Activated CD8-positive, alpha-beta memory T cell treated with anti-CD3 and anti-CD28 coated beads, Interleukin-2, amount 50 U/mL, for 48 hours (primary cell): ENCODE measurements at places on chromosomes 13 and 19.

GRCh38 chr13:40657307-40657706 lies 9.1 kb downstream of the FOXO1 start:
- DNase-seq = no peak

DNA sequence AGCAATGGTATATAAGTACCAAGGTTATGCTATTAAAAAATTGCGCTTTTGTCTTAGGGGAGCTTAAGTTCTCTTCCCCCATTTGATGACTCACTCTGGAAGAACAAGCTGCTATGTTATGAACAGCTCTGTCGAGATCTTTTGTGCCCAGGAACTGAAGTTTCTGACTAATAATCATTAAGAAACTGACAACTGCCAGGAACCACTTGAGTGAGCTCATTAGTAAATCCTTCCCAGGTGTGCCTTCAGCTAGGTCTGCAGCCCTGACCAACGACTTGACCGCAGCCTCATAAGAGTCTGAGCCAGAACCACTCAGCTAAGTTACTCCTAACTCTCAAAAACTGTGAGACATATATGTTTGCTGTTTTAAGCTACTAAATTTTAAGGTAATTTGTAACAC lies 147.8 kb downstream of the SLITRK6 start:
- no peak for DNase-seq

GRCh38 chr13:89899302-89900103 lies 1448.0 kb upstream of the MIR17HG start:
- DNase-seq = no peak

- DNase-seq = peak; percentile 69
Measured at GRCh38 chr19:33280351-33280921, 21.9 kb downstream of the CEBPA start.

DNA sequence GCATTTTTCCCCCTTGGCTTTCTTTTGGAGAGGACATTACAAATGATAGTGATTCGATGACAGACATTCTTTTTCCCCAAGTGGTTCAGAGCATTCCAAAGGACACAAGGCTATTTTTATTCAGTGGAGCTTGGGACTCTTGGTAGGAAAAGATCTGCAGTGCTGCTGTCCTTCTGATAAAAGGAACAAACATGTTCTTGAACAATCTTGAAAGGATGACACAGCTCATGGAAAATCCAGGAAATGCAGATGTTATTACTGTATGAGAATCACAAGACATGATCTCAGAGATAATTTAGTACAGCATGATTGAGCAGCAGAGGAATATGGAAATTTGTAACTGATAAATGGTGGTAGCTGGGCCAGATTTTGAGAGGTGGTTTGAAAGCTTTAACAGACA lies 96.2 kb upstream of the RFC3 start:
- DNase-seq = no peak

DNA sequence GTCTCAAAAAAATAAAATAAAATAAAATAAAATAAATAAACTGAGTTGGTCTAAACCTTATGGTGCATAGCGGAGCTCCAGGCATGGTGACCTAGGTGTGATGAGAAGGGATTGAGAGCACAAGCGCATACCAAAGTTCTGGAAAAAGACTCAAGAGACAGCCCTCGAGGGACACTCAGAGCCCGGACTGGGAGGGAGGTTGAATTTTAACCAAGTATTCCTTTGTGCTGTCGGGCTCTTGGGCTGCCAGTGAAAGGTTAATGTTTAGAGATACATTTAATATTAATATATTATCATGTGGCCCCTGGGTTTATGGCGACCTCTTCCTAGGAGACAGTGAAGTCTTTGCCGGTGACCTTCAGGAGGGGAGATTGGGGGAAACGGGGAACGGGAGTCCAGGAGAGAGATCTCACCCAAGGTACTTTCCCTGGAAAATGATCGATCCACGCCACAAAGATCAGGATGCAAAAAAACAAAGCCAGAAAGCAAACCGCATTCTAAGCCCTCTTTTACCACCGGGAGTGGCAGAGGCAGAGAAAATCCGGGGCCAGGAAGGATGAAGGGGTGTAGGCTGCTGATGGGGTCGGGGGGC lies 1.6 kb downstream of the FUT6 start:
- DNase-seq = no peak

- DNase-seq = no peak
Measured at GRCh38 chr13:73945382-73945781, 188.8 kb downstream of the KLF12 start.

DNA sequence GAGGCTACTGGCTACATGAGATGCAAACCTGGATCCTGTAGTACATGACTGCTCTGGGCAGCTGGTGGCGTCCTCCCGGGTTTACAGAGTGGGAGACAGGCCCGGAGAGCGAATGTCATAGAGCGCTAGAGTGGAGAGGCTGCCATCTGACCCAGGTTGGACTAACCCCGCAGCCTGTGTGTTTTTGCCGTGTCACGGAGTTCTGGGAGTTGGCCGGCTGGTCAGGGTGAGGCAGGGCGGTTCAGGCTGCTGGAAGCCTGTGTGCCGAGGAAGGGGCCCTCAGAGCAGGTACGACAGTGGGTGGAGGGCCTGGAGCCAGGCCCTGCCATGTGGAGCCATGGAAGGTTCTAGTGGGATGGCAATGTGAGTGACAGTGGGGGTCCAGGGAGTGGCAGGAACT lies 12.5 kb downstream of the CRTC1 start:
- no peak for DNase-seq

GRCh38 chr19:45187421-45188100 lies 9.0 kb downstream of the BLOC1S3 start:
- peak; percentile 56 for DNase-seq

DNA sequence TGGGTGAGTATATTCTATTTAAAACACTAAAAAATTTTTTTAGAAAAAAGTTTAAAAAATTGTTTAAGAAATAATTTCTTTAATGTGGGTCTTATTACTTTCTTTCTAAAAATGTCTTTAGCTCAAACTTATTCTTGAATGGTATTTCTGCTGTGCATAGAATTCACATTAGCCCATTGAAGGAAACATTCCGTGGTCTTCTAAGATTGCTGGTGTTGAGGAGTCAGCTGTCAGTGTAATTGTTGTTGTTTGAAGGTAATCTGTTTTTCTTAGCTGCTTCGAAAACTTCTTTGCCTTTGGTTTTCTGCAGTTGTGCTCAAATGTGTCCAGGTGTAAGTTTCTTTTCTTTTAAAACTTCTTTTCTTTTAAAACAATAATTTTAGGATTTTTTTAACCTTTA lies 85.4 kb upstream of the KLF12 start:
- DNase-seq = no peak

- no peak for DNase-seq
Measured at GRCh38 chr13:44768775-44769581, 192.8 kb upstream of the TSC22D1 start.

- no peak for DNase-seq
Measured at GRCh38 chr13:90770334-90770733, 577.2 kb upstream of the MIR17HG start.

GRCh38 chr13:112812306-112813055 lies 122.6 kb downstream of the ATP11A start:
- no peak for DNase-seq

DNA sequence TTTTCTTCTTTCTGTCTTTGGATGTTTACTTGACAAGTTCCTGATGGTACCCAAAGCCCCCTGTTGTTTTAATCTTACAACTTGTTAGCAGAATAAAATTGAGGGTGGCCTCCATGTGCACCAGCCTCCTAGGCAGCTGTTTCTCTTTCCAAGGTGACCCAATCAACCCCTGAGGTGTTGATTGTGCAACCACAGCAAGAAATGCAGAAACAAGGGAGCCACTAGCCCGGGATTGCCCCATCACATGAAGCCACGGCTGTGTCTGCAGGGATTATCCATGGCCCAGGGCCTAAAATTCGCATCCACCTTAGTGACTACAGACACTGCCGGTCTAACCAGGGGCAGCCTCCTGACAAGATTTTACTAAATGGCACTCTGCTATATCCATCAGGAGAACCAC lies 14.4 kb downstream of the CEACAM4 start:
- no peak for DNase-seq

GRCh38 chr19:39514840-39515550 lies at the start of gene SELENOV:
Gene SELENOV, plus strand, starts transcription at chr19:39515139. Its CDS starts 74 bp downstream, at chr19:39515213.
- DNase-seq = no peak

DNA sequence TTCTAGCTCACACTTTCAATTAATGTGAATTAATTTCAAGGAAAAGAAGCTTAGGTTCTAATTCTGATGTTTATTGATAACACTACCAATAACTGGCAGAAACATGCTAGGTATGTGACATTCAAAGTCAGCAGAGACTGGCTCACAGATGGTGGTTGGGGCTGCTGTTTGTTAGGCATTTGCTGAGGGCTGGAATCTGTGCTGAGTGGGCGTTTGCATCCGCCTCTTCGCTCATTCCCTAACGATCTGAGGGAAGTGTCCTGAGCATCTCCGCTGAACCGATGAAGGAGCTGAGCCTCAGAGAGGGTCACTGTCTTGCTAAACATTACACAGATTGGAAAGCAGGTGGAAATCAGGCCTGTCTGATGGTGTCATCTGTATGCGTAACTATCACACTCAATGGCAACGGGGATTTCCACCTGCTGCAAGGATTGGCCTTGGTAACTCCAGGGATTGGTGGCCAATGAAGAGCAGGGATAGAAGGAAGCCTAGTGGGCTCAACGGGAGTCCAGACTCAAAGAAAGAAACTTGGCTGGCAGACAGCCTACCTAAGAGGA lies 338.9 kb downstream of the TEX29 start:
- no peak for DNase-seq

DNA sequence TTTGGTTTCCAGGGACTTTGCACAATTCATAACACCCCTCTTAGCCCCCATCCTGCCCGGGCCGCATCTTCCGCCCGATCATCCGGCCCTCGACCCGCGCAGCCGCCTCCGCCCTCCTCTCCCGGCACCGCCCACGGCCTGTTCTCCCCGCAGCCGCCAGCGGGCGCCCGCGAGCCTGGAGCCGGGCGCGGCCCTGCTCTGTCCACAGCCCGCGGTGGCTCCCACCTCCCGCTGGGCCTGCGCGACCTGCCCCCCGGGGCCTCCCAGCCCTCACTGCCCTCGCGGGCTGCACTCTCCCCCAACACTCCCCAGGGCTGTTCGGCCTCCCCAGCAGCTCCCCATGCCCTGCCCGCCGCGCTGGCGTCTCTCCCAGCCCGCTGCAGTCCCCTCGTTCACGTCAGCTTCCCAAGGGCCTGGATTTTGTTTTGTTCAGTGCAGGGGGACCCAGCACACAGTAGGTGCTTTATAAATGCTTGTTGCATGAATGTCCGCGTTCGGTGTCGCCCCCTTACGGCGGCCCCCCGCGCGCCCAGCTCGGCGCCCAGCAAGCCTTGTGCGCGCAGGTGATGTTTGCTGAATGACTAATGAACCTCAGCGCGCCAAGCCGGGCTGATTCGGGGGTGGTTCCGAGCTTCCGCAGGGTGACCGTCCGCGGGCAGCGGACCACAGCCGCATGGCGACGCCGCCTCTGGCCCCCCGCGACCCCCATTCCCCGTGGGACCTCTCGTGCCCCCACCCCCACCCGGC lies 4.6 kb upstream of the APC2 start:
- DNase-seq = peak; percentile 94

GRCh38 chr19:44912854-44913253 lies 1.6 kb upstream of the APOC1 start:
- DNase-seq = no peak

- peak; percentile 99 for DNase-seq
Measured at GRCh38 chr19:4123615-4124568, at the start of gene MAP2K2. Gene MAP2K2, minus strand, starts transcription at chr19:4124122. Its CDS starts 247 bp downstream, at chr19:4123875.

- no peak for DNase-seq
Measured at GRCh38 chr13:73954808-73955207, 179.4 kb downstream of the KLF12 start.

- DNase-seq = peak; percentile 74
Measured at GRCh38 chr19:12665281-12665573, 1.3 kb downstream of the MAN2B1 start.

GRCh38 chr13:42487221-42487620 lies 86.7 kb upstream of the TNFSF11 start:
- DNase-seq = no peak

GRCh38 chr13:77001963-77002587 lies 10.2 kb downstream of the CLN5 start:
- no peak for DNase-seq

DNA sequence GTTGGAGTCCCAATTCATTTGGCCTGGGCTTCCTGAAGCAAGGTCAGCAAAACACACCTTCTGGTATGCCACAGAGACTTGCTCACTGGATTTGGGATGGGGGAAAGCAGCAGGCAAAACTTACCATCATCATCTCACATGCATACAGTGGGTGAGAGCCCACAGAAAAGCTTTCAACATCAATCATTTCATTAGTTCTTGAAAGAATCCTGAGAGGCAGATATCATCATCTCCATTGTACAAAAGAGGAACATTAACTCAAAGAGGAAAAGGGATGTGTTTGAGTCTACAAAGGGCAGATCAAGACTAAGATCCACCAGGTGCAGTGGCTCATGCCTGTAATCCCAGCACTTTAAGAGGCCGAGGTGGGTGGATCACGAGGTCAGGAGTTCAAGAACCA lies 6.4 kb downstream of the WDR87 start:
- DNase-seq = no peak

GRCh38 chr13:114027046-114027715 lies 53.3 kb upstream of the C13orf46 start:
- DNase-seq = no peak

DNA sequence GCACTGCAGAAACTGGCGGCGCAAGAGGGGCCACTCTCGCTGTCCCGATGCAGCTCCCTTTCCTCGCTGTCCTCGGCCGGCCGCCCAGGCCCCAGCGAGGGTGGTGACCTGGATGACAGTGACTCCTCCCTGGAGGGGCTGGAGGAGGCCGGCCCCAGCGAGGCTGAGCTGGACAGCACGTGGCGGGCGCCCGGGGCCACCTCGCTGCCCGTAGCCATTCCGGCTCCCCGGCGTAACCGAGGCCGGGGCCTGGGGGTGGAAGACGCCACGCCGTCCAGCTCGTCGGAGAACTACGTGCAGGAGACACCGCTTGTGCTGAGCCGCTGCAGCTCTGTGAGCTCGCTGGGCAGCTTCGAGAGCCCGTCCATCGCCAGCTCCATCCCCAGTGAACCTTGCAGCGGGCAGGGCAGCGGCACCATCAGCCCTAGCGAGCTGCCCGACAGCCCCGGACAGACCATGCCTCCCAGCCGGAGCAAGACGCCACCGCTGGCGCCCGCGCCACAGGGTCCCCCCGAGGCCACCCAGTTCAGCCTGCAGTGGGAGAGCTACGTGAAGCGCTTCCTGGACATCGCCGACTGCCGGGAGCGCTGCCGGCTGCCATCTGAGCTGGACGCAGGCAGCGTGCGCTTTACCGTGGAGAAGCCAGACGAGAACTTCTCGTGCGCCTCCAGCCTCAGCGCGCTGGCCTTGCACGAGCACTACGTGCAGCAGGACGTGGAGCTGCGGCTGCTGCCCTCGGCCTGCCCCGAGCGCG lies 12.4 kb downstream of the C19orf25 start:
- DNase-seq = no peak

DNA sequence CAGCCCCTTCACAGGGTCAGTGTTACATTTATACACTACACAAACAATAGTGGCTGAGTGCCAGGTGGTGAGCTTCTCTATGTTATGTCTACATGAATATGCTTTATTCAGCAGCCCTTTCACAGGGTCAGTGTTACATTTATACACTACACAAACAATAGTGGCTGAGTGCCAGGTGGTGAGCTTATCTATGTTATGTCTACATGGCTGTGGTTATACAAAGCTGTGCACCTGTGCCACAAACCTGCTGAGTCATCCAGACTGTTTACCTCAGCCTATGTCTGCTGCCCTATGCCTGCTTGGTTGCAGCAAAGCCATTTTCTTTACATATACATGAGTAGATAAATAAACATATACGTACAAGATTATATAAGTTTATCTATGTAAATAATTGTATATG lies 76.5 kb downstream of the ZNF726 start:
- no peak for DNase-seq

- peak; percentile 78 for DNase-seq
Measured at GRCh38 chr19:13132471-13133180, 14.6 kb downstream of the NACC1 start.

- DNase-seq = peak; percentile 58
Measured at GRCh38 chr19:40908976-40909375, 26.9 kb upstream of the CYP2A7 start.

- DNase-seq = no peak
Measured at GRCh38 chr13:95896301-95896700, 156.9 kb downstream of the UGGT2 start.
